ENCODE measurements at places on chromosomes 6 and 20.

DNA sequence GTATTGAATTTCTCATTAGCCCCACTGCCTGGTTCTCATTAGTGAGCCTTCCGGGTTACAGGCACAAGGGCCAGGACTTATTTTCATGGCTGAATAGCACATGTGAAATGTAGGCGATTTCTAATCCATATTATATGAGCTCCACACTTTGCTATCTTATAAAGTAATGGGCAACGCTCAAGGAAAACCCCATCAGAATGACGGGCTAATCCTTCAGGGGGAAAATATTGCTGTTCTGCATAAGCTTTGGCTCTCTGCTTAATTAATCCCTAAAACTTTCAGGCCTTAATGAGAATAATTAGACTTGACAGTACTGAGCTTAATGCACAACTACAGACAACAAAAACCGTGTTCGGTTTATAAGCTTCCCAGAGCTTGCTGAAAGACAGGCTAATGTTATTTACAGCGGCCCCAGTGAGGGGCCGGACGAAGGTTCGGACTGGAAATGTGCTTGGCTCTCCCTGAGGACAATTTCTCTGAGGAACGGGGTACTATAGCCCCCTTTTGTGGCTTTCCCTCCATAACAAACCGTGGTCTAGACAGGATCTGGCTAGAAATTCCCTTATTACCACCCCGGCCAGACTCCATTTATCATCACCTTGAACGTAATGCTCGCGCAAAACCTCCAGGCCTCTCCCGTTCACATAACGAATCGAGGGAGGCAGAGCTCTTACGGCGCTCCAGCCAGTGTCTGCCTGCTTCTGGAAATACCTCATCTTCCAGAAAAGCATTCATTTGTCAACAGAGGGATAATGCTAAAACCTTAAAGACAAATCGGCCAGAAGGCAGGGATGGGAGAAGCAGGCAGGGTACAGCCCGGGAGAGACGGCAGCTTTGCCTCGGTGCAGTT is 164.5 kb downstream of the CD83 start:
- no peak for DNase-seq

DNA sequence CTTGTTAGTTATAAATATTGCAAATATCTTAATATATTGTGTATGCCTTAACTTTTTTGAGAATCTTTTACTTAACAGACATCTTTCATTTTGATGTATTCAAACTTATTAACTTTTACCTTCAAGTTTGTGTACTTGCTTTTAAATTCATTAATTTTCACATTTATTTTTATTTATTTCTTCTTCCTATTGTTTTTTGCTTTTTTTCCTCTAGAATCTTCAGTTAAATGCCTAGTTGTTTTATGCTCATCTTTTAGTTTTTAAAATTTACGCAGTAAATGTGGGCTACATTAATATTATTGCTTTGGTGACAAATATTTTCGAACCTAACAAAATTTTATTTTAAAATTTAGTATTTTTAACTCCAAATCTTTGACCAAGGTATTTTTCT is 89.0 kb downstream of the TNFAIP3 start:
- no peak for DNase-seq

DNA sequence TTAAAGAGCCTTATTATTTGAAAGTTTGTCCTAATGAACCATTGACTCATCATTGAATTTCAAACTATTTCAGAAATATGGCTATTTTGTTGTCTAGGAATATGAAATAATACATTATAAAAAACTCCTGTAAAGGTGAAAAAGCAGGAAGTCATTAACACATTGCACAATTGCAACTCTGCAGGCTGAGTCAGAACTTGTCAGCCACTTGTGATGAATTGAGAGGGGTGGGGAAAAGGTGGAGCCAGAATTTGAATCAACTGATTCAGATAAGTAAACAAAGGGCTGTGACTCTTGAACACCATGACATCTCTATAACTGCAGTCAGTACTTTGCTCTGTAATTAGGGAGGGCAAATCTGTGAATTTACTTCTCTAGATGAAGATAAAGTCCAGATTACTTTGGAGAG is 6.0 kb downstream of the C6orf141 start:
- no peak for DNase-seq

GRCh38 chr6:34468378-34468892 is 2.6 kb downstream of the PACSIN1 start:
- no peak for DNase-seq
